ENCODE measurements at places on chromosomes 13 and 19.

- DNase-seq = no peak
These were observed 318.9 kb downstream of the MYO16 start for GRCh38 chr13:108948251-108948671.

GRCh38 chr19:1047696-1048147 is 7.8 kb downstream of the ABCA7 start:
- no peak for DNase-seq

DNA sequence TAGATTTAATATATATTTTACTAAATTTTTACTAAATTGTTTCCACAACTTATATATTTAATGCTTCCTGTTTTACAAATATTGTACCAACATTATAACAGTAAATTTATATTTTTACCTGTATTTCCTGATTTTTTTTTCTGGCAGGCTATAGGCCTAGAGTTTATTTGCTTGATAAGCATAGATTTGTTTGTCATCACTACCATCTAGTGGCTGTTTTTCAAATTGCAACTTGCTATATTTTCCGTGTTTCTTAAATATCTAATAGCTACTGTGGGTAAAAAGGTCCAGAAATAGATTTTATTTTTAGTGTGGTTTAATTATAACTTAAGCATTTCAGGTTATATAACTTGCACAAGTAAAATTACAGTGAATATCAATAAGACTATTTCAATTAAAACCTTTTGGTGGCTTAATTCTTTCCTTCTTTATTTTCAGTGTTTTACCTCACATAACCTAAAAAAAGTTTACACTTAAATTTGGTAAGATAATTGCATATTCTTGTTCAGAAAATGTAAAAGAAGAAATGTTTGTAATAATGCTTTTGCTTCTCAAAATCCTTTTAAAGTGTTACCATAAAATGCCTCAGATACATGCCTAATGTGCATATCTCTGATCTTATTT is 60.6 kb downstream of the NDFIP2 start:
- DNase-seq = peak; percentile 74

DNA sequence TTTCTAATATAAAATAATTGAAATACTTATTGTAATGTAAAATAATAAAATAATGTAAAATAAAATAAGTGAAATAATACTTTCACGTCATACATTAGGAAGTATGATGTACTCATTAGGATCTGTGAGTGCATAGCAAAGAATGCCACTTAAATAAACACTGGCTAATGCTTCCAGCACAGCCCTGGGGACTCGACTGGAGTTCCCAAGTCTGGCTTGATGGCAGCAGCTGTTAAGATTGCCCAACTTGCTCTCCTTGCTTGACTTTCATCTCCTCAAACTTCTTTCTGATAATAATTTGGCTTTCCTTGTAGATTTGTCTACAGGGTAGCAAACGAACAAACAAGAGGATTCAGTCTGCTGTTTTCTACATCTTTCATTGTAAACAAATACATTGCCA is 191.9 kb downstream of the COG6 start:
- DNase-seq = no peak

DNA sequence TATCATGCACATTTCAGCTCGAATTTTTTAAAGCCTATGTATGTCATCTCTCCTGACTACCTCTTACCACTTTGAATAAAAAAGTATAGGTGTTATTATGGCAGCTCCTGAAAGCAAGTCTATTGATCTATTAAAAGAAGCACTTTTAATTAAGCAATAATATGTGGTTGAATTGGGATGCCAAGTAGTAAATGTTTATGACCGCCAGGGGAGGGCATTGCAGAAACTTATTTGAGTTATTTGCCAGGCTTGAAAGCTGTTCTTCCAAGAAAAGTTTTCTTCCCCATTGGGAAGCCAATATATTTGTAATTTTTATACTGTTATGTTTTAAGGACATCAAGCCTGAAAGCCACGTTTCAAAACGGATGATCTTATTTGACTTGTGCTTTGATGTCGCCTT is 88.1 kb upstream of the SOX21 start:
- no peak for DNase-seq

DNA sequence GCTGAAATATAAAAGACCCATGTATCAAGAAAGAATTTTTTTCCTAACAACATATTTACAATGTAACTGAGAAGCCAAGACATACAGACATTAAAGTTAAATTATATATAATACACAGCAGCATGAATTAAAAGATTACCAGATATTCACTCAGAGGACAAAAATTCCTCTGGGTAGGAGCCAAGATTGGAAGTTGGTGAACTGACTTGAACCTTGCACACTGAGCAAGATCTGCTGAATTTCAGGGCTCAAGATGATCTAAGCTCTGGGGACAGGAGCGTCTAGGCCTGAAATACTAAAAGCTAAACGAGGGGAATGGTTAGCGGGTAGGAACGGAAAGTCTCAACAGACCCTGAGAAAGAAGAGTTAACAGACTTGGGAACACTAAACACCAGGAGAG is 8.5 kb downstream of the FOXO1 start:
- no peak for DNase-seq

DNA sequence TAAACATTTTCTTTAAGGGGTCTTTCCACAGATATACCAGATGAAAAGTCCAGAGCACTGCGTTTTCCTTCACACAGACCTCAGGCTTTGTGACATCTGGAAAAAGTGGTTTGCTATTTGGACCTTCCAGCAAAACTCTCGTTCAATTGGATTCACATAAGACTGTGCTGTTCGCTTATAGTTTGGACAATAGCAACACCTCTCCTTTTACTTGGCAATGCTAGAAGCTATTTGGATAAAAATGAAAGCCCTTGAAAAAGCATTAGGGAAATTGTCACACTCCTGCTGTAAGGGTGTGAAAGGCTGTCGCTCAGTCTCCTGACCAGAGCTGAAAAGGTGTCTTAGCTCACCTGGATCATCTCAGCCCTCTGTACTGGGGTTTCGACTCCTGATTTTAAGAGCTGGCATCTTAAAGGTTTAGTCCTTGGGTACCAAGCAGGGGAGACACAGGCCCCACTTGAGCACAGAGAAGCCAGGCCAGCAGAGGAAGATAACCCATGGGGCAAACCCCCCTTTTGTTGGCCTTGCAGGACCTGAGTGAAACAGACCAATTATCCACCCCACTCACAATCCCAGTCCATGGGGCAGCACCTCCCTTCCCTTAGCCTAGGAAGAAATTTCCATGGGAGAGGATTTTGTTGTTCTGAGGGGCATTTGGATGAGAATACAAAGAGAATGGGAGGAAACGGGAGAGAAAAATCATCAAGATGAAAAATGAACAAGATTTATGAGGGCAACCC is 257.6 kb downstream of the DLEU7 start:
- no peak for DNase-seq

GRCh38 chr19:35213663-35214632 is 14.6 kb downstream of the FAM187B start:
- peak; percentile 94 for DNase-seq

GRCh38 chr19:46718157-46718933 is 1.4 kb upstream of the PRKD2 start:
- DNase-seq = peak; percentile 56

All from CD4-positive, alpha-beta T cell treated with Interleukin-15 for 4 hours (primary cell).